HCEC 1CT (cell line): ENCODE measurements at places on chromosomes 6 and 20.

- DNase-seq, result no peak
Measured at GRCh38 chr20:63387393-63387792, 26.2 kb upstream of the CHRNA4 start.

GRCh38 chr20:44145131-44145775 is 41.7 kb downstream of the JPH2 start:
- DNase-seq, result no peak

DNA sequence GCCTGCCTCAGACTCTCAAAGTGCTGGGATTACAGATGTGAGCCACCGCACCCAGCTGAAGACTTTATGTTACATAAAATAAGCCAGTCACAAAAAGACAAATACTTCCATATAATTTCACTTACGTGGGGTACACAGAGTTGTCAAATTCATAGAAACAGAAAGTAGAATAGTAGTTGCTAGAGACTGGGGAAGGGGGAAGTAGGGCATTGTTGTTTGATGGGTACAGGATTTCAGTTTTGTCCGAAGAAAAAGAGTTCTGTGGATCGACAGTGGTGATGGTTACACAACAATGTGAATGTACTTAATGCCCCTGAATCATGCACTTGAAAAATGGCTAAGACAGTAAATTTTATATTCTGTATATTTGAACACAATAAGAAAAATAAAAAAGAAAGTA is 41.6 kb upstream of the ANKEF1 start:
- no peak for DNase-seq

DNA sequence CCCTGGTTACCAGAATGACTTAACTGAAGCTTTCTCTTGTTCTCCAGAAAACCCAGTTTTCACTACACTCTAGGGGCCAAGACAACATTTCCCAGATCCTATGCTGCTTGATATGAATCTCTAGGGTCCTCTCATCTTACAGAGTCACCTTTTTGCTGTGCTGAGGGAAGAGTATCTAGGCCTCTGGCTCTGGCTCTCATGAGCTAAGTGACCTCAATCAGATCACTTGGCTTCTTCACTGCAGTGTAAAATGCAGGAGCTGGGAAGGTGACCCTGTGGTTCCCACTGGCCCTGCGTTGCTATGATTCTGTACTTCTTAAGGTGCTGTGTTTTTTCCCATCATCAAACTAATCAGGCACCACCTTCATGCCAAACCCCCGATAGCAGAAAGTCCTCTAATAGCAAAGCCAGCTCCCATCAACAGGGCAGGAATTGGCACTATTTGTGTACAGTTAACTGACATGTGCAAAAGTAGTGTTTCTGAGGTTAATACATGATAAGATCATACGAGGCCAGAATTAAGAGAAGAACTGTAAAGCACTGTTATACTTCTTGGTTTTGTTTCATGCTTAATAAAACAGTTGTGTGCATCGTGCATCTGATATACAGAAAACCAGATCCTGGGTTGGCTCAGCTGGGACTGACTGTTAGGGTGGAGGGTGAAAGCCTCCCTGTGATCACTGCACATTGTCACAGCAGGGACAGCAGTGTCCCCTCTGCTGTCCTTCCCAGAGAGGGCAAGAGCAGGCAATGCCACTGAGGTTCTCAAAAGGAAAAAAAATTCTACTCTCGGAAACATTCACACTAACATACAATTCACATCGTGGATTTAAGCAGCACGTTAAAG is 46.7 kb downstream of the CNKSR3 start:
- no peak for DNase-seq

GRCh38 chr20:50477239-50477872 is 32.8 kb upstream of the PTPN1 start:
- no peak for DNase-seq
